T1000 (cell line): ENCODE measurements at places on chromosomes 3 and 15.

DNA sequence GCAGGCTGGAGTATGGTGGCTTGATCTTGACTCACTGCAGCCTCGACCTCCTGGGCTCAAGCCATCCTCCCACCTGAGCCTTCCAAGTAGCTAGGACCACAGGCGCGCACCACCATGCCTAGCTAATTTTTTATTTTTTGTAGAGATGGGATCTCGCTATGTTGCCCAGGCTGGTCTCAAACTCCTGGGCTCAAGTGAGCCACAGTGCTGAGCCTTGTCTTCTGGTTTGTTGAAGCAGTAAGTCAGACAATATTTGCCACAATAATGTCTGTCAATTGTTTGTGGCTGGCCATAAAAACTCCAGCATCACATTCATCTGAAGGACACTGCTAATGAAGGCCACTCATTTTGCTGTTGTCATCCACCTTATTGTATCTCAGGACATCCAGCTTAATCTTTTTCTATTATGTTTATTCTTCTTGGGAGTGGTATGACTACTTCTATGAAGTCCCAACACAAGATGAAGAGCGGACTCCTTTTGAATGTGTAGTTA, 185.9 kb downstream of the FNDC3B start:
- DNase-seq: no peak

DNA sequence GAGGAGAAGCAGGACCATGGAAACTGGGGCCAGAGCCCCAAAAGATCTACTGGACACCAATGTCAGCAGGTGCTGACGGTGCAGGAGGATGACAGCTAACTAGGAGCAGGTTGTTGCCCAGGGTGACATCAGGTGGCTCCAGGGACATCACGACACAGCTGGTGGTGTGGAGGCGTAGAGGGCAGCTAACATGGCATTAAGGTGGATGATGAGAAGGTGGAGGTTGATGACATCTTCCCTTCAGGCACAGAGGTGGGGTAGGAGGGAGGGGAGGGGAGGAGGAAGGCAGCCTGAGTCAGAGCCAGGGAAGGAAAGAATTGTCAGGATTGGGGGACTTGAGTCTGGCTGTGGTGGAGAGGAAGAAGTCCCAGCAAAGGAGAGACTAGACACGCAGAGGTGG, 1.5 kb upstream of the EPHB1 start:
- no peak for DNase-seq

DNA sequence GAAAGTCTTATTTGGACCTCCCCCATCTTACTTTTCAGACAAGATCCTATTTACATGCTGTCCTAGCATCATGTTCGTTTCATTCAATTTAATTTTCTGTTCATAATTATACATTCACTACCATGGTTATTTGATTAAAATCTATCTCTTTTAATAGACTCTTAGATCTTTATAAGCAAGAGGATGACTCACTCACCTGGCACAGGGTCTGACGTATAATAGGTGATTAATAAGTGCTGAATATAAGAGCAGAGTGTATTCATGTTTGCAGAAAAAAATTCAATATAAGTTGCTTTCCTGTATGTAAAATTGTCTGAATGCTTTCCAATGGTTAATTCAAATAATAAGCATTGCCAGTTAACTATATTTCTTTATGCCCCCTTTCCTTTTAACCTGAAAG, 165.5 kb upstream of the CBLB start:
- no peak for DNase-seq

DNA sequence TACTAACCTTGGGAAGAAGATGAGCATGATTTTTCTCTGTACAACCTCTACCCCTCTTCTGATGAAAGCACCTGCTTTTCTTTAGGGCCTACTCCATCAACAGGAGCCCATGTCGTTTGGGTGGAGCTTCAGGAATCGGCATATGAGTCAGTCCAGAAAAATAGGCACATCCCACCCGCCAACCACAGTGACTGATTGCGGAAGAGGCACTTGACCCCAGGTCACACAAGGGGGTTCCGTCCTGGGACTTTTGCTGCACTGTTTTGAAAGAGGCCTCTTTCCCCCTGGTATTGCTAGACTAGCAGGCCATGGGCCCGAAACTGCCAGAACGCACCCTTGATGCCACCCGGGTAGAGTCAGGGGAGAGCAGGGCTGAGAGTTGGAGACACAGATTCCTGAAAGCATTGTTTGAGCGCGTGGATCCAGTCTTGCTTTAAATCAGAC, 19.3 kb upstream of the NRROS start:
- DNase-seq: no peak
